ENCODE measurements at places on chromosomes 7 and 10.

GRCh38 chr10:109915566-109915965 is 7.7 kb downstream of the XPNPEP1 start:
- no peak for DNase-seq

- DNase-seq, result no peak
Measured at GRCh38 chr10:6124666-6125065, 35.8 kb downstream of the RBM17 start.

DNA sequence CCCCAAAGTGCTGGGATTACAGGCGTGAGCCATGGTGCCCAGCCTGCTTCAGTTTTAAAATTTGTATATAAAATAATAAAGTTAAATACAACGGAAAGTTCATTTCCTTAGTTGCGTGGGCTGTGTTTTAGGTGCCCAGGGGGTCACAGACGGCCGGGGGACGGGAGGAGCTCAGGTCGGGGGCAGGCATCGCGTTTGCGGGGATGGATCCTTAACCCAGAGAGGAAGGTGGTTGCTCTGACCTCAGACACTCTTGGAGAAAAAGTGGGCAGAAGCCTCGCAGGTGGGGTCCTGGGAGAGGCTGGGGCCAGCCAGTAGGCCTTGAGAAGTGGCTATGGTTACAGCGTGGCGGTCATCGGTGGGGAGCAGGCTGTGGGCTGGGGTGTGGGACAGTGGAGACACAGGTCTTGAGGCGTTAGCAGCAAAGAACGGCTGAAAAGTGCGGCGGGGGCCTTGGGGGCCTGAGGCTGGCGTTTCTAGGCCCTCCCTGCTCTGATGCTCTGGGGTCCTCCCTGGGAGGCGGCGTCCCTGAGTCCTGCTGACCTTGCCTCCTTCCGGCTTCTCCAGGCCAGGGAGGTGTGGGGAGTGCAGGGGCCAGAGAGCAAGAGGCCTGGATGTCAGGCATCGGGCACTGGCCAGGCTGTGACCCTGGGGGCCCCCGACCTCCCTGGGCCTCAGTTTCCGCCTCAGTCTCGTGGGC is 54.4 kb downstream of the UNCX start:
- DNase-seq, result no peak

GRCh38 chr10:18567343-18567856 is 84.0 kb downstream of the NSUN6 start:
- DNase-seq, result no peak

DNA sequence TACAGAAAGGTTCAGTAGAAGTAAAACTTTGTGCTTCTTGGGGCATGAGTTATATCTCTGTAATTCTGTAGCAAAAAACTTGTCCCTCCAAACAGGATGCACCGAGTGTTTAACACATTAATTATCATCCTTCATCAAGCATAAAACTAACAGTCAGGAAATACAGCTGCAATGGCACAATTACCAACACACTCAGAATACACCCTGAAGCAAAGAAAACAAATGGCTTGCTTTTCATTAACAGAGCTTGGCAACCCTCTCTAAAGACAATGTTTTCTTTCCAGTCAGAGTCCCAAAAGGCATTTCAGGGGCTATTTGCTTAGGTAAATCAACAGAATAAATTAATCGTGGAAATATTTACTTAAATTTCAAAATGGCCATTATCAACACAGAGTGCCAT is 107.7 kb downstream of the ICA1 start:
- no peak for DNase-seq

DNA sequence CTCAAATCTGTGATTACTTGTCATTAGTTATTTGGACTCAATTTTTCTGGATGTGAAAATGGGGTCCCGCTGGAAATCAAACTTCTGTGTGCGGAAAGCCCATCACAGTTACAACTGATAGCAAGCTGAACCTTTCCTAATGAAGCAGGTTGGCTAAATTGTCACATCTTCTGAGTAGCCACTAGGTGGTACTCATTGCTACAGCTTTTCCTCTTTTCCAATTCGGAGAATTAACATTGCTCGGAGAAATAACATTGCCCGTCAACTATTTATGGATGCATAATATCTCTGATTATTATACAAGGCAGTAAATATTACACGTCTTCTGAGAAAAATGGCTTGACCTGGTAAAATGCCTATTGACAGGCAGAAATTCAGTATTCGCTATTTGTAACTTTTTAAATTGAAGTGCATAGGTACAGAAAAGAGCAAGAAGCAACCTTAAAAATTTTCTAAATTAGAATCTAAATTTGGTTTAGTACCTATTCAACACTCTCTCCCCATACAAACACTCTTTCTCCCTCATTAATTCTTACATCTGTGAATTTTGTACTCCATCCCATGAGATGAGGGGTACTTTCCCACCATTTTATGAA is 17.3 kb upstream of the BLOC1S2 start:
- no peak for DNase-seq

DNA sequence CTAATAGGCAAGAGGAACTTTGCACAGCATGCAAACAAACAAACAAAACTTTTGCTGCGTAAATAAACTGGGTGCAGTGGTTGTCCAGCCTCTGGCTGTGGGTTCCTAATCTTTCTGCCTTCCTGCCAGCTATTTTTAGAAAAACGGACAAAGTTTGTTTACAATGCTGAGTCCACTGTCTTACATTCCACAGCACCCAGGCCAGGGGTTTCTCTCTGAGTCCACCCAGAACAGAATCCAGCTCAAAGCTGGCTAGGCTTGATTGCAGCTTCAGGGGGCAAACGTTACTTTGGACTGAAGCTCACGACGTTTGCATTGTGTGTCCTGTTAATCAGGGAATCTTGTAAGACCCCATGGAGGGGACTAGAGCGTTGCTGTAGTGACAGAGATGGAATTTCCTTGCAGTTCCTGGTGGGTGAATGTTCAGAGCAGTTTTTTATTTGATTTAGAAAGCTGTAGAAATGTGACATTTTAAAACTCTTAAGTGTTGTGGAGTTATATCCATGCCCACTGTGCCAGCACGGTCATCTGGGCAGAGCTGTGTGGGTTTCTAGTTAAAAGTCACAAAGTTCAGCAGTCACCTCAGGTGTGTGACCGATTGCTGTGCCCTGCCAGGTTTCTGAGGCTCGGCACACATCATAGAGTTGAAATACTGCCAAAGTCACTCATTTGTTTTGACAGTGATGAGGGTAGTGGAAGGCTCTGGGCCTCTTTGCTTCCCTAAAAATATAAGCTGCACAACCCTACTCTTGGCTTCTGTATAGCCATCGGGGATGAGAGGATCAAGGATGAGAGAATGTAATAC is 247.0 kb downstream of the STK31 start:
- no peak for DNase-seq

- DNase-seq, result peak; percentile 60
Measured at GRCh38 chr7:91995391-91996105, 54.9 kb downstream of the AKAP9 start.

DNA sequence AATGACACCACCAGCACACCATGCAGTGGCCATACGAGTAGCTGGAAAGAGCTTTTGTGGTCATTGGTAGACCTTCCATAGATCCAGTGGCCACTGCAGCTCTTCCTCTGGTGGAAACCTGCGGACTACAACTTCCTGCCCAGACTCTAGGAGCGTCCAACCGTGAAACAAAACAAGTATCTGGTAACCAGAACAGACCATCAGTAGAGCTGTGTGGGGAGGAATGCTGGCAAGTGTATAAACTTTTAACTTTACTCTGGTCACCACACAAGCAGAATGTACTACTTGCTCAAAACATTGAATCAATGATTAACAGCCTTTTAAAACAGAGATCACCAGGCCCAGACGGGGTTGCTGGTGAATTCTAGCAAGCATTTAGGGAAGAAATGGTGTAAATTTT is 154.7 kb upstream of the DGKB start:
- DNase-seq, result no peak

DNA sequence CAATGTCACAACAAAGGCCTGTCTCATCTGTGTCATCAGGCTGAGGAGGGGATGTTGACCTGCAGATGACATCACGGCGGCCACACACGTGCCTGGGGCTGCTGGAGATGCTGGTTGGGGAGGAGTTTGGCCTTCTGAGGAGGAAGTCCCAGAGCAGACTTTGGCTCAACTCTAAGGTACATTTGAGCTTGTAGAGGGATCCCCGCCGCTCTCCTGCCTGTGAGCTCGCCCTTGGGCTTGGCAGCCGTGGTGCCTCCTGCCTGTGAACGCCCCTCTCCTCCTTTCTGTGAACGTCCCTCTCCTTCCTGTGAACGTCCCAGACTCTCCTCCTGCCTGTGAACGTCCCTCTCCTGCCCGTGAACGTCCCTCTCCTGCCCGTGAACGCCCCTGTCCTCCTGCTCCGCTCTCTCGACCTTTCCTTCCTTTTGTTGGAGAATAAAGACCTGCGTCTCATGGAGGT is 176.4 kb downstream of the DNAJB6 start:
- no peak for DNase-seq

DNA sequence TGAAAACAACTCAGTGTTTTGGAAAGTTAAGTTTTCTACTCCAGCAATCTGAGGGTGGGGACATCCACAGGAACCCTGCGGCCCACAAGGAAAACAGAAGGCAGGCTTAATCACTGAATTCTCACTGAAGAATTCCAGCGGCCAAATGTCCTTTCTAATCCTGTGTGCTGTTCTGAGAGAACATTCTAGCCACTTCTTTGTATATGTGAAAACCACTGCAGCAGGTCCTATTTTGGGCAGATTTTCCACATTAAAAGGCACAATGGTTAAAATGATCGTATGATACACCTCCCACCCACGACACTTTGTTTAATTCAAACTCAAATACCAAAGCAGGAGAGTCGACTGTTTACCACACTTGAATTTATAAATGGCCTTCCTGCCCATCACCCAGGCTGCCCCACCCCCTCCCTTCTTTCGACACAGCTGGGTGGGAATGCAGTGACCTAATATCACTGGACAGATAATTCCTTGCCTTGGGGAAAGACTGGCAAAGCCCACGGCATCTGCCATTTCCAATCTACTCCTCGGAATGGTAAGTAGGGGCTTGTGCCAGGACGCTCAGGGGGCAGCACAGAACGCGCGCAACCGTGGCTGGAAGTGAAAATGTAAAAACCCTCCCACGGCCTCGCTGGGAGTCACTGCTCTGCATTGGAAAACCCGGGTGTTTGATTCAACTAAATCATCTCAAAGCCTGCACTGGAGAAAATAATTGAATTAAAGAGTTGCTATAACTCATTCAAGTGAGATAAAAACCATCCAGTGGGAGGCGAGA is 67.0 kb downstream of the CTBP2 start:
- no peak for DNase-seq

DNA sequence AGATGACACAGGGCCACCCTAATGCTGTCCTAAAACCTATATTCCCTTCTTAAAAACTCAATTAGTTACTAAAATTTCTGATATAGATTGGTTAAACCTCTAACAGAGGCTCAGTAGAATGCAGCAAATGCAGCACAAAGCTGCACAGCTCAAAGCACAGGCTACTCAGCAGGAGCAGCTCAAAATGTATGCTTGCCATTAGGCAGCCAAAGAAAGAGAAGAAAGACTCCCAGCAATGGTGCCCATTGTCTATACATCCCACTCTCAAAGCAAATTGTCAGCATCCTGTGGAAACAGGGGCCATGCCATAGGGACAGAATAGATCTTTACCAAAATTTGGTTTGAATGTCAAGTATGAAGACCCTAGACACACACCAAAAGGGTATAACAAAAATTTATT is 73.5 kb downstream of the TFPI2 start:
- no peak for DNase-seq

- peak; percentile 21 for DNase-seq
Measured at GRCh38 chr7:105224884-105225651, 163.7 kb downstream of the SRPK2 start.

- DNase-seq, result no peak
Measured at GRCh38 chr10:4672201-4672600, 153.8 kb upstream of the AKR1E2 start.

DNA sequence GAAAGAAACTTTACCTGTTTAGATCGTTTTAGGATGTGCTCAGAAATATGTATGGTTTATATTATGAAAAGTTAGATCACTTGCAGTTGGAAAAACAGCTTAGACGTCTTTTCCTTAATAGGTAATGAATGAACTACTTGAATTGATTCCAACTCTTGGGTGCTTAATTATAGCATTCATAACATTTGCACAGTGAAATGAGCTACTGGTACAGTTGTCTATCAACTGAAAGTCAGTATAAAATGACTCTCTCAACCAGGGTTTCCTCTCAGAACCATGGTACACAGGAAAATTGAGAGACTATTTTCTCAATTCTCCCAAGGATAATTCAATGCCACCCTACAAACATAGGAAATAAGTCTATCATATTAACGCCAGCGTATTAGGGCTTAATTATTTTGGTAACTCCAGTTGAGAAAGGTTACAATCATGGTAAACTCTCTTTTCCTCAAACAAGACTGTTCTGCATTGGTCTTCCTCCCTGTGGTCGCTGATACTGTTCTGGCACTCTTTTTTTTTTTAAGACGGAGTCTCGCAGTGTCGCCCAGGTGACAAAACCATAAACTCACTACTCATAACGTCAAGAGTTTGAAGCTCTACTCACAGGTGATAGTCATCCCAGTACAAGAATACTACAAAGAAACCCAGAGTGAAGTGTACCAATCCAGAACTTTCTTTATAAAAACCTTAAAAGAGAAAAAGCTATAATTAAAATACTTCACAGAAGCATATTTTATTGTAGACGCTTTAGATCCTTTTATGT is 2.0 kb downstream of the ANLN start:
- DNase-seq, result peak; percentile 47

DNA sequence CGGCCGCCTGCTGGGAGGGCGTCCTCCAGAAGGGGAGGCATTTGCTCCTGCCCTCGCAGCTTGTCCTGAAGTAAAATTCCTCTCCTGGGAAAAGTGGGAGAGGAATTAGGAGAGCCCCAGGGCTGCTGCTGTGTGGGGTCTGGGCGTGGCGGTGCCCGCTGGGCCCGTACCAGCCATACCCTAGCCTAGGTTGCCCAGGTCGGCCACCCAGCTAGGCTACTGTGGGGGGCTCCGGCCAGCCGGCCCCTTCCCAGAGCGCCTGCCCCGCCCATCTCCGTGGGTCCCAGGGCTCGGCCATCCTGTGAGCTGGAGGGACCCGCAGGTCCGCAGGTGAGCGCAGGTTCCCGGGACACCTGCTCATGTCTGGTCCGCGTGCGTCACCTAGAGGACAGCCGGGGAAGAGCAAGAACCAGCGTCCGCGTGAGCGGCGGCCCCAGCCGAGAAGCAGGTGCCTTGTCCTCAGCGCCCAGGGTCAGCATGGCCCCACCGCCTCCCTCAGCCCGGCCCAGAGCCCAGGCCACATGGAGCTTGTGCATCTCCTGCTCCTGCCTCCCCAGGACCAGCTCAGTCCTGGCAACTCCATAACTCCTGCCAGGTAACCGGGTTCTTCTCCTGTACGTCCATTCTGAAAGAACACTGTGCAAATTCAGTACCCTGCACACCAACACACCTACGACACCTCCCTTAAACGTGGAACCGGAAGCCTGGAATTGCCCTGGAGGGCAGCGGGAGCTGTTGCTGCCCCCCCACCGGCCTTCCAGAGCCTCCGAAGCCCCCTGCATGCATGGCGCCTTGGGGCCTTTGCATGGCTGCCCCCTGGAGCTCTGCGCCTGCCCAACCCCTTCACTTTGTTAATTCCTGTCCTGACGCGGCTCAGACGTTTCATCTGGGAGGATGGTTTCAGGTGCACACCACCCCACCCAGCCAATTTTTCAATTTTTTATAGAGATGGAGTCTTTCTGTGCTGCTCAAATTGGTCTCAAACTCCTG is 22.8 kb upstream of the FOXL3 start:
- no peak for DNase-seq

- DNase-seq, result no peak
Measured at GRCh38 chr7:77697535-77697831, 1.2 kb downstream of the RSBN1L start.
